ENCODE measurements at places on chromosomes 5 and 9.
A peak's percentile ranks its signal among the peaks of the same experiment; 100 is the strongest.

DNA sequence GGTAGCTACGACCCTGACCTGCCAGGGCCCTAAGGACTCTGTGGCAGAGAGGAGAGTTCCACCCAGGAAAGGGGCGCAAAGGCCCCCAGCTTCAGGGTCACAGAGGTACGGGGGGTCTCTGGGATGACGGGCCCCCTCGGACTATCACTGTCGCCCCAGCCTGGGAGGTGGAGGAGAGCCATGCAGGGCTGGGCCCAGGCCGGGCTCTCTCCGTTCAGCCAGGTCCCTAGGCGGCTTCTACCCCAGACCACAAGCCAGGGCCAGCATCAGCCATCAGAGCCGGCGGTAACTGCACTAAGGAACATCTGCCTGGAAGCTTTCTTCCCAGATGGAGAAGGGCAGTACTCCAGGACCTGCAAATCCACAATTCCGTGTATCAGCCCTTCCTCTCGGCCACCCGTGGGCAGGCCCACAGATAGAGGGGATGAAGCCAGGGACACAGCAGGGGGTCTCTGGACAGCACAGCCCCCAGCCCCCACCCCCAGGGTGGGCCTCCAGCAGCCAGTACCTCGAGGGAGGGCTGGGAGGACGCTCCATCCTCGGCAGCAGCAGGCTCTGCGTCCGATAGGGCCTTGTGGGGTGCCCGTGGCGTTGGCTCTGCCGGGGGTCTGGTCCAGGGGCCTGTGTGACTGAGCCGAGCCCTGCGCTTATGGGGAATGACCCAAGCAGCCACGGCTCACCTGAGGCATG is 38.4 kb downstream of the NACC2 start:
- DNase-seq: no peak

- no peak for DNase-seq
Measured at GRCh38 chr5:140145256-140145655, 19.5 kb downstream of the IGIP start.

- DNase-seq: no peak
Measured at GRCh38 chr9:4938496-4938895, 46.6 kb upstream of the JAK2 start.

GRCh38 chr9:101087426-101087825 is 58.9 kb downstream of the PLPPR1 start:
- DNase-seq: no peak

DNA sequence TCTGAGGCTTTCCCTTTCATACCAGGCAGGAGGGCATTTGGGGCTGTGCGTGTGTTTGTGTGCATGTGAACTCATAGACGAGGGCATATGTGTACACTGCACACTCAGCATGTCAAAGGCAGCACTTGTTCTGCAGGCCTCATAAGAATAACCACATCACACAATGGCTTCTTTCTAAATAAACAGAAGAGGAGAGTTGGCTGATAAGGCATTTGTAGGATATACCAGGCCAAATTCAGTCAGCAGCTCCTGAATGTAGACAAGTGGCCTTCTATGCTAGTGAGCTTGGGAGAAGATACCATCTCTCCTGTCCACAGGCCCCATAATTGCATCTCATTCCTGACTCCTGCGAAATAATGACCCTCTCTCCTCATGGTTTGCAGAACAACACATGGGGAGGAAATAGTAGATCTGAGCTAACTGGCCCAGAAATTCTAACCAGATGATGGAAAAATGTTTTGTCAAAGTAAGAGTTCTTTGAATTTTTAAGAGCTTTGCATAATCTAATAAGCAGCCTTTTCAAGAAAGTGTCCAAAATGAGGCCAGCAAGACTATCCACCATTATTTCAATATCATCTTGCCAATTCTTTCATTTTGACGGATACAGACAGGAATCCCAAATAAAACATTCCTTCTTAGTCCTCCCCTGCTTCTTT is 60.5 kb upstream of the GAS1 start:
- no peak for DNase-seq

GRCh38 chr5:65037831-65038815 is 269.4 kb downstream of the CWC27 start:
- peak; percentile 63 for DNase-seq

GRCh38 chr5:73280386-73280785 is 107.4 kb downstream of the TMEM174 start:
- no peak for DNase-seq

DNA sequence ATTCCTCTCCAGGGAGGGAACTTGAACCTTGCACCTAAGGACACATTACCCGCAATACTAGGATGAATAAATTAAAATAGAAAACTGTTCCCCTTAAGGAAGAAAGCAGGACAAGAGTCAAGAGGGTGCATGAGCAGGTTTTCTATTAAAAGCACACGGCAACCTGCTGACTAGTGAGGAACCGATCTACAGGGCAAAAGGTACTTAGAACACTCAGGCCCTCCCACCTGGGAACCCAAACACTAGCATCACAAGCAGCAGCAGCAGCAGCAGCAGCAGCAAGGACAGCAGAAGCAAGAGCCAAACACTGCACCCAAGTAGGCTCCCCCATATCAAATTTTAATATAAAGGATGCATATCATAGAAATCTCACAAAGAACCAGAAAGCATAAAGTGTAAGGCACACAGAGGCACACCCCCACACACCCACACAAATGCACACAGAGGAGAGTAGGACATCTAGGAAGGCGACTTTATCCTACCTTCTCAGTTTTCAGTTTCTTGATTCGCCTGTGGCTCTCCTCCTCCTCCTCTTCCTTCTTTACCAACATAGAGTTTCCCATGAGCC is 2.8 kb downstream of the ZNF608 start:
- peak; percentile 30 for DNase-seq

DNA sequence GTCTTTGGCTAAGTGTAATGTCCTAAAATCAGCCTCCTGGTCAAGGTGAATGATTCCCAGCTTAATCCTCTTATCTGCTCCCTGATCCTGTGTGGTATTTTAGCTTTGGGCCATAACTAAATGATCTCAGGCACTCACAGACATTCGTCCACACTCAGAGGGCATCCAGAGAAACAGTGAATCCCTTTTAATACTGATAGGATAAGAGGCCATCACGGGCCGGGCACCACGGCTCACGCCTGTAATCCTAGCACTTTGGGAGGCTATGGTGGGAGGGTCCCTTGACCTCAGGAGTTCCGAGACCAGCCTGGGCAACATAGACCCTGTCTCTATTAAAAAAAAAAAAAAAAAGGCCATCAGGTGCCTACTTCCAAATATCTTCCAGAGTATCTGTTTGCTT is 6.3 kb downstream of the PDCL start:
- no peak for DNase-seq

GRCh38 chr5:103589357-103589756 is 26.8 kb upstream of the NUDT12 start:
- DNase-seq: no peak

GRCh38 chr9:101758304-101758930 is 20.0 kb upstream of the GRIN3A start:
- no peak for DNase-seq

GRCh38 chr5:2904399-2904798 is 152.9 kb upstream of the IRX2 start:
- DNase-seq: no peak

- no peak for DNase-seq
Measured at GRCh38 chr5:179340465-179340864, 4.8 kb downstream of the ADAMTS2 start.

DNA sequence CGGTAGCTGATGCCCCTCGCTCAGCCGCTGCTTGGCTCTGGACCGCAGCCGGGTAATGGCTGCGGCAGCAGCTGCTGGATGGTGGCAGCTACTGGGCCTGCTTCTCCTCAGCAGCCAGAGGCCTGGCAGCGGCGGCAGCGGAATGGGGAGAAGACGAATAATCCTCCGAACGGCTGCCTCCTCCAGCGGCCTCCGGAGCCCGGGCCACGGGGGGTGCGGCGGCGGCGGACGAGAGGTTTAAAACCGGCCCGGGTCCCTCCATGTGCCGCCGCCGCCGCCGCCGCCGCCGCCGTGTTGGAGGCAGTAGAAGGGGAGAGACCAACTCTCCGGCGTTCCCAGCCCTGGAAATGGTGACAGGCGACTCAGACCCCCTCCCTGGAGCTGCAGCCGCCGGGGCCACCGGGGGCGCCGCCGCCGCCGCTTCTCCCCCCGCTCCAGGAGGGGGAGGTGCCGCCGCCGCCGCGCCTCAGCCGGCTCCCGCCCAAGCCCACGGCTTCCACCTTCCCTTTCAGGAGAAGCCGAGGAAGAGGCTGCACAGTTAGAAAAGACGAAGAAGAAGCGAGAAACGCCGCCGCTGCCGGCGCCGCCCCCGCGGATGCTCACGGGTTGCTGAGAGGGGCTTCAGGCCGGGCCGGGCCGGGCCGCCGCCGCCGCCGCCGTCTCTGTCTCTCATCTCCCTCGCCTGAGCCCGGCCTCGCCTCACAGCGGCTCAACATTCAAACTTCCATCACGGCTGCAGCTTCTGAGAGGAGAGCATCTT is 118.4 kb upstream of the PRSS3 start:
- DNase-seq: peak; percentile 76

GRCh38 chr9:111969061-111969460 is 72.4 kb downstream of the UGCG start:
- no peak for DNase-seq

GRCh38 chr5:77864997-77865396 is 88.9 kb upstream of the TBCA start:
- DNase-seq: no peak

- DNase-seq: peak; percentile 43
Measured at GRCh38 chr9:2727966-2728613, 10.8 kb downstream of the KCNV2 start.
